Activated CD4-positive, alpha-beta T cell treated with anti-CD3 and anti-CD28 coated beads, Interleukin-2, amount 10 ng/mL, durations not matched to agents 7 days and 5 days (primary cell): ENCODE measurements at places on chromosomes 6 and 20. TPM values are rescaled to one million over a fixed set of nuclear protein-coding genes. Genes with fewer than 3 reads are reported as not detected.

DNA sequence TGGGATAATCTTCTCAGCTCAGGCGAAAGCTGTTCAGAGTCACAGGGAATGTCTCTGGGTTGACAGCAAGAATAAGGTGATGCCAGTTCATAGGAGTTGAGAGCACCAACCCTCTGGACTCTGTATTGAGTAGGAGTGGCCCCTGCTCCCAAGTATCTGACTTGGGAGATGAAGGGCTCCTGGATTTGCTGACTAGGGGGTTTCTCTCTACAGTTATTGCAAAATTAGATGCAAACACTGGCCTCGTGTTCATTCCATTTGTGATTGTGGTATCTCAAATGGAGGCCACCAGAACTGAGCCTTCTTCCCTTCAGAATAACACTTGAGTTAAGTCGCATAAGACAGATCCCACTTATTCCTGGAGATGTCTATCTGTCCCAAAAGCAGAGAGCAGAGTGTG lies 135.7 kb downstream of the PDE7B start:
- no peak for DNase-seq
- no peak overlapping the region for H3K27ac ChIP-seq
- H3K27me3 ChIP-seq, result no peaks in the 10 kb centered on the region
- H3K4me1 ChIP-seq, result no peaks in the 10 kb centered on the region
- H3K36me3 ChIP-seq, result no peaks in the 10 kb centered on the region

DNA sequence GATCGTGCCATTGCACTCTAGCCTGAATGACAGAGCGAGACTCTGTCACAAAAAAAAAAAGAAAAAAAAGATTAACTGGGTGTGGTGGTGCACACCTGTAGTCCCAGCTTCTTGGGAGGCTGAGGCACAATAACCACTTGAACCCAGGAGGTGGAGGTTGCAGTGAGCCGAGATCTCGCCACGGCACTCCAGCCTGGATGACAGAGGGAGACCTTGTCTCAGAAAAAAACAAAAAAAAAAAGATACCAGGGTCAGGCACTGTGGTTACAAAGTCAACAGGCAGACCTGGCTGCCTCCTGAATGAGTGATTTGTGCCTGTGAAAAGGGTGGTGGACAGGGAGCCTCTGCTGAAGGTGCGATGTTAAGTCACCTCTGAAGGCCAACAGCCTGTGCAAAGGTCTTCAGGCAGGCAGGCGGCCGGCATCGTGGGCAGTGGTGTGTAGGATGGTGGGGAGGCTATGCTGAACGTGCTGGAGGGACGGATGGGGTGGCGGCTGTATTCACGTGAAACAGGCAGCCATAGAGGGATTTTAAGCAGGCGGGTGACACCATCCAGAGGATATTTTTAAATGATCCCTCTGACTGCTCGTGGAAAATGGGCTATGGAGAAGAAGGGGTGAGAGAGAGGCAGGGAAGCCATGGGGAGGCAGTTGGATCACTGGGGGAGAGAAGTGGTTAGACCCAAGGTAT lies 41.4 kb downstream of the NOL4L start:
- DNase-seq, result no peak
- H3K27ac ChIP-seq, result peak overlapping the region; percentile 82
- H3K36me3 ChIP-seq, result peaks cover 30% of the 10 kb centered on the region

DNA sequence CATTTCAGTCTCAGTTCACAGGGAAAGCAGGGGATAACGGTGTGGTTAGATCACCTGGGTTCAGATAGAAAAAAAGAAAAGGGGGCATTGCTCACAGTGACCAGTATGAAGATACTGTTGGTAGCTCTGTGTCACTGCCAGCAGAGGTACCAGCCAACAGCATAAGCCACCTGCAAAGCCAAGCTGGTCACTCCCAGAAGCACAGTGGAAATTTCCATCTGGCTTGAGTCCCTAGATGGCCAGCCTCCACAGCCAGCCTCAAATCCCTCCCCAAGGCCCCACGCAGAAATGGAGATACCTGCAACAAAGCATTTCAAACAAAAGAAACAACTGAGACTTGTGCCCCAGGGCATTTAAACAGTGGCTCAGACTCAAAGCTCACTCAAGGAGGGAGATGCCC lies 11.6 kb downstream of the DEFB127 start:
- no peaks in the 10 kb centered on the region for H3K4me1 ChIP-seq
- no peak for DNase-seq
- H3K27me3 ChIP-seq, result peaks cover 32% of the 10 kb centered on the region

The PRSS16 gene
- total RNA-seq, result 1.5 TPM

The GMDS gene
- 31.1 TPM for total RNA-seq

The HLA-DOB gene
- total RNA-seq, result 2.9 TPM
